ENCODE measurements at places on chromosomes 5 and 9.
A peak's percentile ranks its signal among the peaks of the same experiment; 100 is the strongest.

DNA sequence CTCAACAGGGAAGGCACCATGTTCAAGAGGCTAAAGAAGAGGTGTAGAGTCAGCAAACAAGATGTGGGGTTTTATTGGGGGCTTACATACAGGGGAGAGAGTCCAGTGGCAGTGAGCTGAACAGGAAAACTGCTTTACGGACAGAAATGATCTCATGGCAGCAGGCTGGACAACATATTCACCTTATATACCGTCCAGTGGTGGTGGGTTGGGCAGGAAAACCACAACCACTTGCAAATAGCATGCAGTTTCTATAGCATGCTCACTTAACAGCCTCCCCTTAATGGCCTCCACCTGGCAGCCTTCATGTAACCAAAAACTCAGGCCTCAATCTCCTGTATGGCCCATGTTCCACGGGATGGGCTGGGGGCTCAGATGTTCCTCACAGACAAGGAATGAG is 5.4 kb downstream of the TNFSF8 start:
- DNase-seq, result no peak

DNA sequence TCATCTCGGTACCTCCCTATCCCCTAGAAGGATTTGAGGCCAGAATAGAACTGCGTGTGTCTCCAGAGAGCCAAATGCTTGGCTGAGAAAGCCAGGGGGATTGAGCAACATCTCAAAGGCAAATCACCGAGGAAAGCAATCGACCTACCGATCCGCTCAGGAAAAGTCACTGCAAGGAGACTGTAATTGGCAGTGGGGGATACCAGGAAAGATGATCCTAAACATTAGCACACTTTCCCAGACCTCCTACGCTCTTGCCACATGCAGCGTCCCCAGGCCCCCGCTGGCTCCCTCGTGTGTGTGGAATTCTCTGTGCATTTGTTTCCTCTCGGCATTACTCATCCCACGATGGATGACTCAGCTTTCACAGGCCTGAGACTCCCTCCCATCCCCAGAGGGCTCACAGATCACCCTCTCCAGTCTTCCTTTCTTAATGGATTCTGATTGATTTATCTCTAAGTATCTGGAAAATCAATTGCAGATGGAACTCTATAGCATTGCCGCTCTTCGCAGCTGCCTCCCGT is 82.2 kb upstream of the ICE1 start:
- no peak for DNase-seq

DNA sequence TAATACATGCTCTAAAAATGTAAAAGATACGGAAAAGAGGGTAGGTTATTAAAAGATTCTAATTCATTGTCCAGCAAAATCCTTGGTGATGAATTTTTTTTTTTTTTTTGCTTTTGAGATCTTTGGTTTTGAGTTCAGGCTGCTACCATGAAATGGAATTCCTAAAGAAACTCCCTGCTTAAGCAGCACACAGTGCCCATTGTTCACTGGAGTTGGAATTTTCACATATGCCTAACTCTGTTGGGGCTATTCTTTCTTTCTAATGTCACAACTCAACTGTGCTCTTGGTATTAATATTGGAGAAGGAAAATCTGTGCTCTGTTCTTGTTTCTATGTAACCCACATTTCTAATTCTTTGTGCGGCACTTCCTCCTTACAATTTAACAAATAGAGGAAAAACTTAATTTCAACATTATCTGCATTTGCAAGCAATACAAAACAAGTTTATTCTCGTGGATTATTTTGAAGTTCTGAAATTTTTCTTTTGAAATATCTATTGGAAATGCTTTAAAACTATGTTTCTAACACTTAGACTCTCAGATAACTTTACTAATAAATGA is 21.6 kb downstream of the MATR3 start:
- no peak for DNase-seq

- DNase-seq, result no peak
These were observed 13.7 kb upstream of the MTAP start for GRCh38 chr9:21788752-21789151.

- no peak for DNase-seq
These were observed 45.0 kb upstream of the SV2C start for GRCh38 chr5:76038212-76038611.

DNA sequence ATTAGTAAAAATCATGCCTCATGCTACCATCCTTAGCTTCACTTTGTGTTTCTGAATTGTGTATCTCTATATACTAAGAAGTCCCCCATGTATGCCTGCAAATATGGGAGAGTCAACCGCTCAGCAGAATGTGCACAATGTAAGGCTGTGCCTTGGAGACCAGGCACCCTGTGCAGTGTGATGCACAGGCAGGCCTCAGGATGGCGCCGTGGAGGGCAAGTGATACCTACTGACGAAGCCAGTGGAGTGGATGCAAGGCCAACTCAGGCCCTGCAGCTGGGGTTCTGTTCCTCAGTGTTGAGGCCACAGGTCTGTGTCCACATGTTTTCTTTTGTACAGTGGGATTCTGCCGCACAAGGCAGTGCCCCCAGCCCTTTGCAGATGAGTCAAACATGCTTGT is 28.4 kb downstream of the SYK start:
- no peak for DNase-seq

DNA sequence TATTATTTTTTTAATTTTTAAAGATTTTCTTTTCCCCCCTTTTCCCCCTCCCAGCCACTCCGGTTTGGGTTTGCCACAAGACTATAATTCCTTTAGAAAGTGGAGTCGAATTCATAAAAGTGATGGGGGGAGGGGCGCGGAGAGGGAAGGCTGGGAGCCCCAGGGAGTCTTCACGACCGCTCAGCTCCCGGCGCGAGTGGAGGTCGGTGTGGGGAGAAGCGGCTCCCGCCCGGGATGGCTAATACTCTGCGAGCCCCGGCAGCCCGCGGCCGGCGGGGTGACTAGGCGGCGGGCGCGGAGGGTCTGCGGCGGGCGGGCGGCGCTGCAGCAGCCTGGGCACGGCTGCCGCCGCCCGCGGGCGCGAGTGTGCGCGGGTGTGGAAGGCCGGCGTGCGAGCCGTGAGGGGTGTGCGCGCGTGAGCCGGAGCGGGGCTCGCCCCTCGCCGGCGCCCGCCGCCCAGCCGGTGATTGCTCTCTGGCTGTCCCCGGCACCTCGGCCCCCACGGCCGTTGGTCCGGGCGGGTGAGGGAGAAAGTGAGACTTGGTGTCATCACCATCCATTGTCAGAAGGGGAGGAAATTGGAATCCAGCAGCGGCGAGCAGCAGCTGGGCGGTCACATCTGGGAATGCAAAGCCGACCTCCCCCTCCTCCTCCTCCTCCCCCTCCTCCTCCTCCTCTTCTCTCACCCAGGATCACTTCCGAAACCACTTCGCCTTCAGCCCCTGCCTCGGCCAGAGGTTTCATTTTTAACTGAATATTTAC is at the start of gene PARP8:
Gene PARP8 (plus strand): TSS at position 377 of the 762 bp plus-strand sequence. CDS start 459 bp downstream, outside the sequence.
- DNase-seq, result peak; percentile 48

Data from activated CD4-positive, alpha-beta T cell treated with anti-CD3 and anti-CD28 coated beads for 48 hours (primary cell).